BJ (cell line): ENCODE measurements at places on chromosomes 13 and 19.

- no peak for DNase-seq
Observed at GRCh38 chr19:6693681-6694080, 23.7 kb upstream of the TNFSF14 start.

GRCh38 chr13:113881614-113882266 is 17.9 kb upstream of the GAS6 start:
- DNase-seq = no peak

DNA sequence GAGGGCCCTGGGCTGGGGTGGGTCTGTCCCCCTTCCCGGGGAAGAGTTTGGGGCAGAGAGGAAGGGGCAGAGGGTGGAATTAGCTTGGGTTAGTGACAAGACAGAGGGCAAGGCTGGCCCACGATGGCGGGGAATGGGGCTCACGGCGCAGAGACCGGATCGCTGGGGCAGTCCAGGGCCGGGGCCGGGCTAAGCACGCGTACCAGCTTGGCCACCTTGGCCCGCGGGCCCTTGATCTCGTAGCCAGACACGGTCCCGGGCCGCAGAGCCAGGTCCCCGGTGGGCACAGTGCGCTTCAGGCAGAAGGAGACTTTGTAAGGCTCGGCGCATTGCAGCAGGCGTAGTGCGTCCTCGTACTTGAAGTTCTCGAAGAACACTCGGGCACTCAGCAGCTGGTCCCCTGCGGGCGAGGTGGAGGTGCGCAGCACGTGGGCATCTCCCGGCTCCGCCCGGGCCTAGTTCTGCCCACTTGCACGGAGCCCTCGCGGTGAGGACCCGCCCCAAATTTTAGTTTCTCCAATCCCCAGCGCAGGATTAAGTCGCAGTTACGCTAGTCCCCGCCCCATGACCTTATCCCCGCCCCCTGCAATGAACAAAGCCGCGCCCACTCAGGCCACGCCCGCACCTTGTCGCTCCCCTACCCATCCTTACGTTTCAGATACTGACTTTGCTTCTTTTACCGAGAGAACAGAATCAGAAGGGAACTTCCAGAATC is 8.6 kb upstream of the HIPK4 start:
- no peak for DNase-seq

- DNase-seq = no peak
Observed at GRCh38 chr19:47188507-47189033, 42.4 kb downstream of the BBC3 start.

DNA sequence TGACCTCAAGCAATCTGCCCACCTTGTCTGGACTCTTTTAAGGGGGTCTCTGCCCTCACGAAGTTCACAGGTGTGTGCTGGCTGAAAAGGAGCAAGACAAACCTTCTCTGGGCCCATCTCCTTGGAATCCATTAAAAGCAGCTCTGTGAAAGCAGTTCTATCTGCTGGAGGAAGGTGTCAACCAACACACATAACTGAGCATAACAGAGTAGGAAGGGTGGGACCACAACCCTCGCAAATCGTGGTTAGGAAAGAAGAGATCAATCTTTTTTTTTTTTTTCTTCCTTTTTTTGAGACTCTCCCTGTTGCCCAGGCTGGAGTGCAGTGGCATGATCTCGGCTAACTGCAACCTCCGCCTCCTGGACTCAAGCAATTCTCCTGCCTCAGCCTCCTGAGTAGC is 1.4 kb downstream of the SUGP2 start:
- DNase-seq = no peak

DNA sequence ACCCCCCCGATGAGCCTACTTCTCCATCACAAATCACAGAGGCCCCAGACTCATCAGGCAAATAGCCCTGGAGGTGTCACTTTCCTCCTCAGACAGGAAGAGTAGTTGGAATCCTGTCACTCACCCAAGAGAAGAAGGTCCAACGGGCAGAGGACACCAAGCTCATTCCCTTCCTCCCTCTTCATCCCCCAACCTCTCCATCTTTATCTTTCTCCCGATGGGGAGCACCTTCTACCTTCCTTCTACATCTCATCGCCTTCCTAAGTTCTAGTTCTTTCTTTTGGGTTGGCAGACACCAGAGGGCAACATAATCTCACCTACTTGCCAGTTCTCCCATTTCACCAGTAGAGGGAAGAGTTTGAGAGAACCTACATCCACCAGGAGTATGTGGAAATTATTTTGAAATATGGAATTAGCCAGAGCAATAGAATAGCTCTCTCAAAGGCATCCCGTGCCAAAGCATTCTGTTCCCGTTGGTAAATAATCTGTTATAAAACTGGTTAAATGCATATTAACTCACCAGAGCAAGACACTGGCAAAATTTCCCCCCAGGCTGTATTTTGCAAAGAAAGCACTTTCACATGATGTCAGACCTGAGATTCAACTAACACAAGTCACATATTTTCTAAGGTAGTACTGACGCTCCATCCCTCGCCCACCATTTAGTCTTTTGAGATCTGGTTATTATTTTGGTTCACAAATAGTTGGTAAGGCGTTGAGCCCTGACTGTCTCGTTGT is 55.0 kb downstream of the ZIC5 start:
- no peak for DNase-seq

GRCh38 chr13:74662905-74663304 is 528.7 kb upstream of the KLF12 start:
- DNase-seq = no peak

- DNase-seq = no peak
Observed at GRCh38 chr13:61908906-61909615, 493.4 kb upstream of the PCDH20 start.

DNA sequence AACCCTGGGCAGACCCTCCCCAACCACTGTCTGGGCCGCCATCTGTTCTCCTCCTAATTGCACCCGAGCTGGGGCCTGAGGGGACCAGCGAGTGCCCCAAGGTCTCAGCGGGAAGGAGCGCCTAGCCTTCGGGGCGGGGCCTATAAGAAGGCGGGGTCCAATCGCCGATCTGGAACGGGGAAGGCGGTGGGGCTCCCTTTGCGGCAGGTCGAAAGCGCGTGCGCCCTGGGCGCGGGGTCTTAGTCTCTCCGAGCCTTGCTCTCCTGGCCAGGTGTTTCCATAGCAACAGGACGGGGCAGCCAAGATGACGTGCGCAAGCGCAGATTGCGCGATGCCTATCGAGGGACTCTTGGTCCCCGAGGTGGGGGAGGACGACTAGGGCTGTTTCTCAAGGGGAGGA is 2.8 kb downstream of the MAST1 start:
- no peak for DNase-seq

- no peak for DNase-seq
Observed at GRCh38 chr19:2423071-2423914, 4.1 kb downstream of the TIMM13 start.

- DNase-seq = no peak
Observed at GRCh38 chr13:106489849-106490568, 45.5 kb downstream of the EFNB2 start.

GRCh38 chr13:31629085-31629780 is 110.1 kb upstream of the RXFP2 start:
- DNase-seq = no peak

- no peak for DNase-seq
Observed at GRCh38 chr19:48417421-48417820, 24.0 kb downstream of the GRIN2D start.

- no peak for DNase-seq
Observed at GRCh38 chr13:26819046-26819445, 58.5 kb upstream of the GPR12 start.

DNA sequence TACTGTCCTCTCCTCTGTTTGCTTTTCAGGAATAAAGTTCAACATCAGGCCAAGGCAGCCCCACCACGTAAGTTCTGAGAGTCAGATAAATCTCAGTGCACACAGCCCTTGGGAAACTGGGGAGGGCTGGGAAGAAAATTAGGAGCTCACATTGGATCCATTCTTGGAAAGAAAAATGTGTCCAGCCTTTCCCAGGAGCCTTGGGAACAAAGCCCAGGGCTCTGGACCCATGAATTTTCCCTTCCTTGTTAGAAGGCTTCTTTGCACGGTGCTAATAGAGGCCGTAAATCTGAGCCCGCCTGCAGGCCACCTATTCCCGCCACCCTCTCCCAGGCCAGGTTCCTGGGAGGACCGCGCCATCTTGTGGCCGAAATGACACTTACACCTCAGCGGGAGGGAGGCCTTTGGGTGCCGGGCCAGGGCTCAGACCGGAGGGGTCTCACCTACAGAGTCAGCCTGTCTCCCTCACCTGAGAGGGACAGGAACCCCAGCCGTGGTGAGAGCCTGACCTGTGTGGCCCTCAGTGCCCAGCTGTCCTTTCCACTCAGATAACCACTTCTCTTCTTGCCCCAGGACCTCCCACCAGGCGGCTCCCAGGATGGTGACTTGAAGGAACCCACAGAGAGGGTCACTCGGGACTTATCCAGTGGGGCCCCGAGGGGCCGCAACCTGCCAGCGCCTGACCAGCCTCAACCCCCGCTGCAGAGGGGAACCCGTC is 25.1 kb upstream of the KCTD15 start:
- DNase-seq = no peak

DNA sequence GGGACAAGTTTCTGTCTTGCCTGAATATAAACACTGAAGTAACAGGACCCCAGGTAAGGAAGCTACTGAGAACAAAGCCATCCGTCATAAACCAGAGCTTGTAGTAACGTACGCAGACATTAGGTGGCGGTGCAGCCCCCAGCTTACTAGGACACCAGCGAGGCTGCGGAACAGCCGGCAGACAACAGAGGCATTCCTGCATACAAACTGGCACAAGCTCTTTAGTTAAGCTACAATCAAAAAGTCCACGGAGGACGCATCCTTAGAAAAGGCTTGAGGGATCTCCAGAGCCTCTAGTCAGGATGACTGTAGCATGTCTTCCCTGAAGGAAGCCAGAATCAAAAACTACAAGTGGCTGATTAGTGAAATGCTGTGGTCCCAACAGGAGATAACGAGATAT is 26.2 kb downstream of the ZNF160 start:
- no peak for DNase-seq

DNA sequence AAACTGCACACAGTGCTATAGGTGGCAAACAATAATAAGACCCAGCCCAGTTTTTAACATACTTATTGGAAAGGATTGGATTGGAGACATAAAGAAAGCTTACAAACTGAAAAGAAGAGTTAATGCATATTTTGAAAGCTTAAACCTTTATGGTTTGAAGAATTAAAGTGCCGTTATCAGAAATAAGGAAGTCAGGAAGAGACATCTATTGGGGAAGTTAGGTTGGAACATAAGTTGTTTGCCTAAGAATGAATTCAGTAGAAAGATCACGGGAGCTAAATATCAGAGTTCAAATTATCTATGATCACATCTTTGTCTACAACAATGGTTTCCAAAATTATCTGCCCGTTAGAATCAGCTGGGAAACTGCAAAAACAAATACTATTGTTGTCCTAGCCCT is 767.9 kb downstream of the PCDH9 start:
- no peak for DNase-seq

GRCh38 chr19:7902796-7903243 is 857 bp upstream of the MAP2K7 start:
- no peak for DNase-seq

- no peak for DNase-seq
Observed at GRCh38 chr13:28735481-28736029, 16.8 kb upstream of the SLC46A3 start.

- DNase-seq = no peak
Observed at GRCh38 chr19:31513841-31514240, 164.6 kb upstream of the TSHZ3 start.

GRCh38 chr13:73870970-73871935 is 263.0 kb downstream of the KLF12 start:
- DNase-seq = peak; percentile 35

GRCh38 chr13:46507981-46508380 is 45.0 kb upstream of the LRCH1 start:
- no peak for DNase-seq

DNA sequence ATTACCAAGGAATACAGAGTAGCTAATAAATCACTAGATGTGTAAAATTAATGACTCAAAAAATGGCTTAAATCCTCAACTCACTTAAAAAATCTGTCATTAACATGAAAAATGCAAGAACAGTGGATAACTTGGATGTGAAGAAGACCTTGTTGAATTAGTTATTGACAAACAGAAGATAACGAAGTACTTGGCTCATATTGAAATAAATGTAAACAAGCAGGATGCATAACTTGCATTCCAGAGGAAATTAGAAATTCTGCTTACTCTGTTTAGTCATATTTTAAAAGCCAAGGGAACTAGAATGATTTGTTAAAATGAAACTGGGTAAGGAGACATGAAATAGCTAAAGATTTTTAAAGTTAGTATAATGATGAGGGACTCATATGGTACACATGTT is 1812.2 kb downstream of the PCDH9 start:
- no peak for DNase-seq

GRCh38 chr13:111326981-111327642 is 6.7 kb downstream of the TEX29 start:
- no peak for DNase-seq

DNA sequence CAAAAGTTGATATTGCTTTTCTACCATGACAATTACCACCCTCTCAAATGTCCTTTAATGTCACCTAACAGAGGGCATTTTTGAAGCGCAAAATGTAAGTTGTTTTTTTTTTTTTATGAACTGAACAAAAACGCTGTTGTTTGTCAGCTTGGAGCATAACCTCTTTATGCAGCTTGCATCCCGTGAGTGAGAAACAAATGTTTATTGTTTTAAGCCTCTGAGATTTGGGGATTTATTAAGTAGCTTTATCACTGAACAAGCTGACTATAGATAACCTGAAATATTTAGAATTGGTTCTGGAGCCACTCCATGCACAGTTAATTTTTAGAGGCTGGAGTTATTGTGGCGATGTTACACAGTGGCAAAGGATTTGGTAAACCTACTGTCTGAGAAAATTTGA is 80.1 kb upstream of the ATXN8OS start:
- no peak for DNase-seq

- DNase-seq = no peak
Observed at GRCh38 chr19:52896431-52897137, 851 bp downstream of the ZNF320 start.

- DNase-seq = no peak
Observed at GRCh38 chr19:3573162-3573857, 566 bp downstream of the HMG20B start.

DNA sequence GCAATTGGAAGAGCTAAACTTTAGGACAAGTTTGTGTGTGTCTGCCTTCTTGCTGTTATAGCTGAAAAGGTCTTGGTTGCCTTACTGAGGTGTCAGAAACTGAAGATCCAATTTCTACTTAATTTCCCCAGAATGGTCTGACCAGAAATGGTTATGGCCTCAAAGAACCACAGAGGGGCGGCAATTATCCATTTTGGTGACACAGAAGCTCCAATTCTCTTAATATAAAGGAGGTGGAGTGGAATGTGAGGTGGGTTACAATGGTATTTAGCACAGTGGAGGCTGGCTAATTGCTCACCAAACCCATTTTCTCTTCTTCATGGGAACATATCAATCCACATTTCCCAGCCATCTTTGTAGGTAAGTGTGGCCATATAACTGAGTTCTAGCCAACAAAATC is 1157.2 kb downstream of the OLFM4 start:
- no peak for DNase-seq

- no peak for DNase-seq
Observed at GRCh38 chr19:33388231-33388724, 14.8 kb downstream of the CEBPG start.

GRCh38 chr19:50162988-50163387 is at the start of gene IZUMO2:
IZUMO2 (minus strand) TSS chr19:50163281; CDS start chr19:50163194, 87 bp downstream.
- no peak for DNase-seq
